D721Med (cell line): ENCODE measurements at places on chromosomes 4 and X.

- no peak for DNase-seq
These were observed 92.6 kb downstream of the IQCM start for GRCh38 chr4:149723065-149723464.

DNA sequence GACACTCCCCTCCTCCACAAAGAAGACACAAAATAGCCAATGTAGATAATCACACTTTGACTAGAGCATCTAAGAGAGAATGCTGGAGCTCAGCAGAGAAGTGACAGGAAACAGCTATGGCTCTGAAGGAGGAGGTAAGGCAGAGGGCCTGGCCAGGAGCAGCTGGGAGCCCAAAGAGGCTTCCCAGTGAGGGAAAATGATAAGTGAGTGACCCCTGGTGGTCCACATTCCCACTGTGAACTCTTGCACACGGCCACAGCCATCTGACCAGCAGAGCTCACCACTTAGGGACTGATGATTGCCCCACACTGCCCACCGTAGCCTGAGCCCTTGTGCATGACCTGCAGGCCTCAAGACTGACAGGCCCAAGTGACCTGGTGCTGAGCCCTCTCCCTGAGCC is 162.7 kb upstream of the GALNTL6 start:
- DNase-seq: no peak

- DNase-seq: no peak
These were observed 8.0 kb upstream of the HS3ST1 start for GRCh38 chr4:11436673-11437072.

- DNase-seq: no peak
These were observed 389.1 kb upstream of the PCDH7 start for GRCh38 chr4:30330894-30331652.

DNA sequence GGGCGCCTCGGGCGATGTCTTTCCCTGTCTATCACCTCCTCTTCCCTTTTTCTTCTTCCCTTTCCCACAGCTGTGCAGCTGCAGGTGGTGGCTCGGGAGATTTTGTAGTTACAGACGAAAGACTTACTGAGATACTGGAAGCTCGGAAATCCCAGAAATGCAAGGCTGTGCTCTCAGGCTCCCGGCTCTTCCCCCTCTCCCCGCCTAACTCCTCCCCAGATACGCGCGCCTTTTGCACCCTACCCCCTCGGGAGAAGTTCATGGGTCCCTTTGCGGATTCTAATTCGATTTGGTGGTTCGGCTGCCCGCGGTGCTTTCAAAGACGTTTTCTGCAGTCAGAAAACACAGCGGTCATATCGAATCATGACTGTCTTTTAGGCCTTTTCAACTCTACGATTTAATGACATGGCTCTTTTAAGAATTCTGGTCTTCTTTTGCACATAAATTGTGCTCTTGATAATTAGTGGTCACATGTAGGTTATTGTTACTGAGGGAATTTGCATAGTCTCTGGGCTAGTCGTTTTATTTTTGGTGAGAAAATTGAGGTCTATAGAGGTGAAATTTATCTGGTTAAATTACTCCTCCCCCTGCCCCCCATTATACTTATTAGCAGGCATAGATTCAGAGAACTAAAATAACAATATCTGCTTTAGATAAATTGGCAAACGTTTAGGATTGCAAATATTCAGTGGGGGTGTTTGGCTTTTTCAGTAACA is 1.6 kb downstream of the SEPTIN11 start:
- DNase-seq: no peak

- DNase-seq: no peak
These were observed 101.8 kb upstream of the TLR3 start for GRCh38 chr4:185966997-185967775.

DNA sequence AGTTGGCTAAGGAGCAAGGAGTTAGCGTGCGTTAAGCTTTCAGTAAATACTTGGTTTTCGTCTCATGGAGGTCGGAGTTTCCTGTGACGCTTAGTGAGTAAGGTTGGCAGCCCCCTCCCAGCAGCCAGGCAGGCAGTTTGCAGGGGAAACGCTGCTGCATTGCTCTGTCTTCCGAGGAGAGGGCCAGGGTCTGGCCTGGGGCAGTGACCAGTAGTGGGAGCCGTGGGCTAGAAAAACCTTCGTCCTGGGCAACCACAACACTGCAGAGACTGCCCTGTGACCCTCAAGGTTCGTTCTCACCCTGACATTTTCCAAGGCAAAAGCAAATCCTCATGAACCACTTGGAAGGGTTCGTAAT is 432 bp downstream of the TMEM175 start:
- DNase-seq: no peak

DNA sequence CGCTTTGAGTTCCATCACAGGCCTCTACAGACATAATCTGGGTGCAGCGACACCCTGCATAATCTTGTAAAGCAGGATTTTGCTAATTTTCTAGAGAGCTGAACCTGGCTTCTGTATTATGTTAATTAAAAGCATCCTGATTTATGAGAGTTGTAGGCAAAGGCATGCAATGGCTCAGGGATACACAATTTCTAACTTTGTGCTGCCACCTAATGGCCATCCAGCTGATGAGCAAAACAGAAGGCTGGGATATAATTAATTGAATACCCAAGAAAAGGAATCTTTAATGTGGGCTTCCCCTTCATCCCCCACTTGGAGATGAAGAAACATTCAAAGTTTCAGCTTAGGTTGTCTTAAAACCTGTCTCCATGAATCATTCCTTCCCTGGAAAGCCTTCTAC is 78.1 kb downstream of the BMP15 start:
- no peak for DNase-seq

- no peak for DNase-seq
These were observed at the start of gene ARHGEF9 for GRCh38 chrX:63784902-63785707. TSS of gene ARHGEF9 (minus strand) at chrX:63785214. CDS start at chrX:63785145, 69 bp downstream.

GRCh38 chr4:28350485-28350884 is 1489.8 kb downstream of the STIM2 start:
- no peak for DNase-seq

DNA sequence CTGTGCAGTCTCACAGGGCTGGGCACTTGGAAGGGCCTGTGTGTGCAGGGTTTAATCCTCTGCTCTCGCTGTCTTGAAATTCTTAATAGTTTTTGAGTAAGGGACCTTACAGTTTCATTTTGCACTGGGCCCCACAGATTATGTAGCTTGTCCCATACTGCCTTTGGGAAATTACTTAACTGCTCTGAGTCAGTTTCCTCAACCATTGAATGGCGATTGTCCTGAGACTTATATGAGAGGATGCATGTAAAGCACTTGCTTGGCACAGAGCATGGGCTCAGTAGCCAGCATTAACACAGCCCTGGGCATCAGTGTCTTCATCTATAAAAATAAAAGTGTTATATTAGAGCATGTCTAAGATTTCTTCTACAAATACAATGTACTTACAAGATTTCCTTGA is 55.8 kb downstream of the CLCN5 start:
- DNase-seq: no peak

DNA sequence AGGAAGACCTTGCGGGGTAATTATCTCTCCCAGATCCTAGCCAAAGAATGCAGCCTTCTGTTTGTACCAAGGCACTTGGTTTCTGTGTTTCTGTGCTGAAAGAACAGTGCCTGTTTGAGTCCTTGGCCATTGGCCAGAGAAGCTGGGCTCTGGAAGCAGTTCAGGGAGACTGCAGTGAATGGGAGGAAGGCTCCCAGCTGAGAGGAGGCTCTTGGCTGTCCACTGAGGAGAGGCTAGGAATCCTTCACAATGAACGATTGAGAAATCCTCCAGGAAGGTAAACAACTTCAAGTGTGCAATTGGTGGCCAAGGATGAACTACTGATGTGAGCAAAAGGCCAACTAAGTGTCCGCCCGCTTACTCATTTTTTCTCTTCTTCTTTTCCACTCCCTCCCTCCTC is 61.3 kb downstream of the HS3ST1 start:
- no peak for DNase-seq

- DNase-seq: no peak
These were observed 37.6 kb downstream of the FGFRL1 start for GRCh38 chr4:1048773-1049590.

GRCh38 chrX:52118262-52118661 is 49.3 kb upstream of the MAGED4B start:
- DNase-seq: no peak

DNA sequence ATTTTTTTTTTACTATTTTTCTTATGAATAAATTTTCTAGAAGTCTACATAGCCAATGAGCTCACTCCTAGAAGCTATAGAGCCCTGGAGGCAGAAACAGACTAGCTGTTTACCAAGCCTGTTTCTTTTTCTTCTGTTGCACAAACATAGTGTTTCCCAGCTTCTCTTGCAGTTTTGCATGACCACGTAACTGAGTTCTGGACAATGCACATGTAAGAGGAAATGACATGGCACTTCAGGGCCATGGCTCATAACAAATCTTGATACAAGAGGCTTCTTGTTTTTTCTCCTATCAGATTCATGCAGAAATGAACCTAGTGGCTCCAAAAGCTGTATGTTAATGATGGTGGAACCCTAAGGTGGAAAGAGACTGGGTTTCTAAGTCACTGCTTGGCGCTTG is 127.4 kb downstream of the ZNF330 start:
- no peak for DNase-seq

GRCh38 chr4:108166038-108166437 is 2.7 kb downstream of the LEF1 start:
- DNase-seq: no peak

DNA sequence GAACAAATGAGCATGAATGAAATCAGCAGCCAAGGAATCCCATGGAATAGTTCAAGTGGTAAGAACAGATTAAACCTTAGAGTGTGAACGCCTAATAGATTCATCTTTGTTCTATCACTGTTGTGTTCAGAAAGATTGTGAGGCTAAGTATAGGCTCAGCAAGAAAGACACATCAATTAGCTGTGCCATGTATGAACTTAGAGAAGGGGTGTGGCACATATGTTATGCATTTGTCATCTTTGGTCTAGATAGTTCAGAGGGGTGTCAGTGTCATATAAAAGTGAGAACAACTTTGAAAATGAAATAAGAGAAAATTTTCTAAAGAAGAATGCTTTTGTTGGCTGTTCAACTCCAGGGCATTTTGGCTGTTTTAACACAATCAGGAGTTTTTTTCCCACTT is 9.4 kb downstream of the DAPP1 start:
- DNase-seq: no peak

DNA sequence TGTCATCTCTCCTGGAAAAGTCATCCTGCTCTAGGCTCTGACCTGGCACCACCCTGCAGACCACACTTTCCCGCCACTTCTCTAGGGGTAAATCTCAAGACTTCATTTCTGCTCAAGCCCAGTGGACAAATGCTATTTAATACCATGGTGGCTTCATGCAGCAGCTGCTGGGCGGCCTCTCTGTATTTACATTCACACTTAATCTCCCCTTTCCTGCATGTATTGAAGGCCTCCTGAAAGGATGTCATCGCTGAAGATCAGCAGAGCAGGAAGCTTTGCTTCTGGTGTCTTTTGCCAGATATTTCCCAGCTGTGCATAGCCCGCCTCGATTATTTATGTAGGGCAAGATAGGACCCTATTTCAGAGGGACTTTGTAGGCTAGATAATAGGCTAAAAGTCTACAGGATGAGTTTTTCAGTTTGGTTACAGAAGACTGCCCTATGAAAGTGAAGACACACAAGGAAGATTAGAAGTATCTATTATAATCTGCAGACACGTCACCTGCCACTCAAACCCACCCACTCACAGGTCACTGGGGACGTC is 17.2 kb downstream of the PROM1 start:
- DNase-seq: no peak

- no peak for DNase-seq
These were observed 71.6 kb upstream of the NFKB1 start for GRCh38 chr4:102429553-102429952.

GRCh38 chr4:4391866-4392265 is 5.0 kb downstream of the NSG1 start:
- no peak for DNase-seq

GRCh38 chr4:153275380-153276276 is 68.9 kb upstream of the MND1 start:
- no peak for DNase-seq

- DNase-seq: no peak
These were observed 69.3 kb upstream of the HMX1 start for GRCh38 chr4:8940792-8941491.

GRCh38 chr4:112145790-112146501 is 692 bp downstream of the FAM241A start:
- DNase-seq: no peak

- DNase-seq: no peak
These were observed 226.7 kb upstream of the PRKX start for GRCh38 chrX:3940000-3940610.

DNA sequence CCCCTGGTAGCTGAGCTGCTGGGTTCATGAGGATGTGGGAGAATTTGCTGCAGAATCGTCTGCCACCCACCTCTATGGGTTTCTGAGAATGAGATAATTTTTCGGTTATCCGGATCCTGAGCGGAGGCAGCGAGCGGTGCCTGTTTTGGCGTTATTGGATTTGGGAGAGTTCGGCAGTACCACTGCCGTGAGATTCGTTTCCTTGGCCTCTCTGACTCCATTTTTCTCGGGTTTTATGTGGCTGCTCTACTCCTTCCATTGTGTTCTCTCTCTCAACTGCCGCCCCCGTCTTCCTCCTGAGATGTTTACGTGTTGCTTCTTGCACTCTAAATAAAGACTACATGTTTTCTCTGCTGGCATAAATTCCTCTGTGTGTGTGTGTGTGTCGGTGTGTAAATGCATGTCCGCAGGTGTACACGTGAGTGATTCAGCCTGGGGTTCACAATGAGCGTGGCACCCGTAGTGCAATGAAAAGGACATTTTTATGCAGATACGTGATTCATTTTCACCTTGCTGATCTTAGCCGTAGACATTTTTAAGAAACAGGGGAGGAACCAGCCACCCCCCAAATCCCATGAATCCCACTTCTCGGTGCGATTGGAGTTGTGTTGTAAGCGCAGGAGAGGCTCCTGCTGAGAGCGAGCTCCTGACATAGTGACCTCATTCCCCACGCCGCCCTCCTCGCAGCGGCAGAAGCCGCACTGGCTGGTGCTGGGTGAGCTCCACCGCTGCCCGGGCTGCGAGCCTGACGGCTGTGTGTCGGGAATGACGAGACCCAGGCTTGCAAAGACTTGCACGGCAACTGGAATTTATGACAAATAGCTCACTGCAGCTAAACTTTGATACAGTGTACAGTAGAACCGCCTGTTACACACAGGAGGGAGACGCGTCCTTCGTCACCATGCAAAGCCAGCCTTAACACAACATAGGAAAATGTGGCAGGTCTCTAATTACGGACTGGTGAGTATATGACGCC is 82.2 kb downstream of the STOX2 start:
- no peak for DNase-seq
